ENCODE measurements at places on chromosomes 13 and 19.
A peak's percentile ranks its signal among the peaks of the same experiment; 100 is the strongest.

DNA sequence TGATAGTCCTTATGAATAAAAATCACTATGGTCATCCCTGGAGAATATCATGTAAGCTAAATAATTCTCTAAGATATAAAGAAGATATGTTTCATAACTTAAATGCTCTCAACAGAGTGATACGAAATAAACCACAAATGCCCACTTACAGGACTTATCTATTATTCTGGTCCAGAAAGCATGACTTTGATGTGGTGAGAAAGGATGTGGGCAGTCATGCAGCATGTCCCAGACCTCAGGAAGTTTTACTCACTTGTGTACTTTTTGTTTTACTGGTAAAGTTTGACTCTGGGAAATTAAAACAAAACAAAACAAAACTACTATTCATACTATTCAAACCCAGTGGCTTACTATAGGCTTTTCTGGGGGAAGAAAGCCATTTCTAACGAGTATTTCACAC, 483.2 kb upstream of the SLITRK6 start:
- DNase-seq, result peak; percentile 31

- DNase-seq, result no peak
These were observed 14.7 kb downstream of the ADGRE3 start for GRCh38 chr19:14659874-14660489.

- no peak for DNase-seq
These were observed 107.6 kb upstream of the RXFP2 start for GRCh38 chr13:31631746-31632145.

GRCh38 chr13:24134231-24134630, 26.3 kb upstream of the SPATA13 start:
- DNase-seq, result no peak

- no peak for DNase-seq
These were observed 2056.0 kb downstream of the OLFM4 start for GRCh38 chr13:55084630-55085029.

GRCh38 chr19:55258476-55258827, 365 bp downstream of the PPP6R1 start:
- no peak for DNase-seq

DNA sequence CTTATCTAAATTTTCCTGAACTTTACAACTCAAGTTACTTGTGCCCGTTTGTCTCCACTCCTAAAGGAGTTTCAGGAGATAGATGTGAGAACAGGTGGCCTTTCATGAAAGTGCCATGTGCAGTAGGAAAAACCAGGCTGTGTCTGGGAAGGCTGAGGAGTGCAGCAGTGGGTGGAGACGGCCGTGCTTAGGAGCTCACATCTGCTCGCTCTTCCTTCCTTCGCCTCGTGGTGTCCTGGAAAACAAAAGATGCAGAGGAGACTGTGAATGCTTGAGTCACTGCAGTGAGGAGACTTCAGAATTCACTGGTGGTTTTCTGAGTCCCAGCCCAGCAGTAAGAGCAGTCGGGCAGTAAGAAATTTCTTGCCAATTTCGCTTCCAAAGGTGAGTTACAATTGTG, 138.4 kb upstream of the RNF113B start:
- no peak for DNase-seq

DNA sequence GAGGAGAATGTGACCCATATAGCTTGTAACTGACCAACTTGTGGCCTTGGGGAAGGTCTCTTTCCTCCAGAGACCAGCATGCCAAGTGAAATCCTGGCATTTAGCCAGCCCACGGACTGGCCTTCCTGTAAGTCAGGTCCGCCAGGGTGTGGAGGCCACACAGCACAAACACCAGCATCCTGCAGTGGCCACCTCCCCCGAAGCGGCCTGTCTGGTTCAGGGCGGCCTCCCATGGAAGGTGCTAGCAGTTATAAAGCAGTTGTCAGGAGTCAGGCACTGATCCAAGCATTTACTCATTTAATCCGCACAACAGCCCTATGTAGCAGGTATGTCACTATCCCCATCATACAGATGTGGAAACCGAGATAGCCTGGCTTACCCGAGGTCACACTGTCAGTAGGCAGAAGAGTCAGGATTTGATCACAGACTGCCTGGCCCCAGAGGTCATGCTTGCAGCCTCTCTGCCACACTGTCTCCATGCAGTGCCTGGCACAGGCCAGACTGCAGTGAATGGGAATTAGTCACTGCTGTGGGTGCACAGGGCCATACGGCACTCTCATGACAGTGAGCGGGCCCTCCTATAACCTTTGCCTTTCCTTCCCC, 36.7 kb downstream of the CAPN12 start:
- DNase-seq, result no peak

DNA sequence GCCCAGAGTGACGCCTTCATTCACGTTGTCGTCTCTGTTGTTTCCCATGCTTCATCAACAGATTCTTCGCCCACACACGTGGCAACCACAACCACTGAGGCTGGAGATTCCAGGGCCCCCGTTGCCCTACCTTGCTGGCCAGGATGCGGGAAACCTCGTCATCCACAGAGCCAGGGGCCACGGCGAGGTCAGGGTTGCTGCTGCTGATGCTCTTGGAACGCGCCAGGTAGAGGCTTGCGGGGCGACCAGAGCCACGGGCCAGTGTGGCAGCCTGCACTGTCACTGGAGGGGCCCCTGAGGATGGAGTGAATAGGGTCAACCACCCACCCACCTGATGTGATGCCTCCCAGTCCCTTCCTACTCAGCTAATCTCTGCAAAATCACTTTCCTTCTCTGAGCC, 6.3 kb upstream of the ANGPTL8 start:
- no peak for DNase-seq

- no peak for DNase-seq
These were observed 250.5 kb downstream of the TDRD3 start for GRCh38 chr13:60647547-60647946.

GRCh38 chr13:78593652-78594455, 9.5 kb downstream of the POU4F1 start:
- DNase-seq, result no peak

GRCh38 chr13:100734194-100734720, 59.7 kb upstream of the TMTC4 start:
- DNase-seq, result no peak

GRCh38 chr19:51258165-51259160, 7.6 kb downstream of the SIGLECL1 start:
- DNase-seq, result no peak

DNA sequence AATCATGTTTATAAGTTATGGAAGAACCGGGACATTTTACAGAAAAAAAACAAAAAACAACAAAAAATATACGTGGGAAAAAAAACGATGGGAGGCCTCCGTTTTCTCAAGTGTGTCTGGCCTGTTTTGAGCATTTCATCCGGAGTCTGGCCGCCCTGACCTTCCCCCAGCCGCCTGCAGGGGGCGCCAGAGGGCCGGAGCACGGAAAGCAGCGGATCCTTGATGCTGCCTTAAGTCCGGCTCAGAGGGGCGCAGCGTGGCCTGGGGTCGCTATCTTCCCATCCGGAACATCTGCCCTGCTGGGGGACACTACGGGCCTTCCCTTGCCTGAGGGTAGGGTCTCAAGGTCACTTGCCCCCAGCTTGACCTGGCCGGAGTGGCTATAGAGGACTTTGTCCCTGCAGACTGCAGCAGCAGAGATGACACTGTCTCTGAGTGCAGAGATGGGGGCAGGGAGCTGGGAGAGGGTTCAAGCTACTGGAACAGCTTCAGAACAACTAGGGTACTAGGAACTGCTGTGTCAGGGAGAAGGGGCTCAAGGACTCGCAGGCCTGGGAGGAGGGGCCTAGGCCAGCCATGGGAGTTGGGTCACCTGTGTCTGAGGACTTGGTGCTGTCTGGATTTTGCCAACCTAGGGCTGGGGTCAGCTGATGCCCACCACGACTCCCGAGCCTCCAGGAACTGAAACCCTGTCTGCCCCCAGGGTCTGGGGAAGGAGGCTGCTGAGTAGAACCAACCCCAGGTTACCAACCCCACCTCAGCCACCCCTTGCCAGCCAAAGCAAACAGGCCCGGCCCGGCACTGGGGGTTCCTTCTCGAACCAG, 1.8 kb upstream of the APOE start:
- no peak for DNase-seq

GRCh38 chr13:111879719-111880118, 187.2 kb upstream of the SOX1 start:
- DNase-seq, result no peak

DNA sequence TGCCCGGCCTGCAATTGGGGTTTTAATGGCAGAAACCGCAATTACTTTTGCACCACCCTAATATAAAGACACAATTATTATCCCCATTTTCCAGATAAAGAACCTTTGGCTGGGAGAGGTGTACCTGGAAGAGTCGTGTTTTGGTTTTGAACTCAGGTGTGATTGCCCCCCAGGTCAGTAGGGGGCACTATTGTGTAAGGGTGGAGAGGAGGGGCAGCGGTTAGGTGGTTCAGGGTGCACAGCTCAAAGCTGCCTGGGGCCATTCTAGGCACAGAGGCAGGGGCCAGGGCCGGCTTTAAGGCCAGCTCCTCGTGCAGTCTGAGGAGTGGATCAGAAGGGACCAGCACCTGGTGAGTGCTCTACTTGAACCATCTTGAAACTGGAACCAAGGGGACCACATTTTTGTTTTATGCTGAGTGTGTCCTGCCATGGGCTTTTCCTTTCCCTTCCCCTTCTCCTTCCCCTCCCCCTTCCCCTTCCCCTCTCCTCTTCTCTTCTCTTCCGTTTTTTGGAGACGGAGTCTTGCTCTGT, 5.8 kb upstream of the FCGRT start:
- no peak for DNase-seq

DNA sequence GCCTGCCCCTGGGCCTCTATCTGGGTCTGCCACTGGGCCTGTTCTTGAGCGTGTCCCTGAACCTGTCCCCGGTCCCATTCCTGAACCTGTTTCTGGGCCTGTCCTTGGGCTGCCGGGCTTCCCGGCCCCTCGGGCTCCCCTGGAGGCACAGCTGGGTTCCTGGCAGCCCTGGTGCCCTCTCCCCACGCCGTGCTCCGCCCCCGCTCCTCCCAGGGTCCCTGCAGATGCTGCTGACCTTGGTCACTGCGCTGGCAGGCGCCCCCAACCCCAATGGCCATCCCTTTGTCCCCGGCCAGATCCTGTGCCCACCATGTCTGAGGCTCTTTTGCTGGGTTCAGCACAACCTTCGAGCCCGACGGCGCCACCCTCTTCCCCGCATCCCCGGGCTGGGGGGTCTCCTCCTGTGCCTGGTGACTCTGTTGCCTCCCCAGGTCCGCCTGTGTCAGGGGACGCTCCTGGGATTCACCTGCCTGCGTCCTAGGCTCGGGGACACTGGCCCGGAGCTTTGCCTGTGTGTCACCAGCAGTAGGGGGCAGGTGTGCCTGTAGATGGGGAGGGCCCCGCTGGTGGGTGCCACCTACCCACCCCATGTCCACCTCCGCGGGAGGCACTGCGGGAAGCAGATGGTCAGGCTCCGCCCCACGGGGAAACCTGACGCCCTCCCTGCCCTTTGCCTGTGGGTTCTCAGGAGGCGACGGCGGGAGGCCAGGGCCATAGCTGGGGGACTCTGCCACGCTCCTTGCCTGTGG, 41.0 kb upstream of the GRTP1 start:
- no peak for DNase-seq

DNA sequence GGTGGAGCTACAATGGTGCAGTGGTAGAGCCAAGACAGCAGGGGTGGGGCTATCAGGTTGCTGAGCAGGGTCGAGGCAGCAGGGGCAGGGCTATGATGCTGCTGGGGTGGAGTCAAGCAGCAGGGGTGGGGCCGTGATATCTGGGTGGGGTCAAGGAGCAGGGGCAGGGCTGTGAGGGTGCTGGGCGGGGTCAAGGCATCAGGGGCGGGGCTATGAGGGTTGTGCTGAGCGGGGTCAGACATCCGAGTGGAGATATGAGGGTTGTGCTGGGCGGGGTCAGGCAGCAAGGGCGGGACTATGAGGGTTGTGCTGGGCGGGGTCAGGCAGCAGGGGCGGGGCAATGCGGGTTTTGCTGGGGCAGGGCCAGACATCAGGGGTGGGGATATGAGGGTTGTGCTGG, 14.7 kb downstream of the HCN2 start:
- DNase-seq, result no peak

DNA sequence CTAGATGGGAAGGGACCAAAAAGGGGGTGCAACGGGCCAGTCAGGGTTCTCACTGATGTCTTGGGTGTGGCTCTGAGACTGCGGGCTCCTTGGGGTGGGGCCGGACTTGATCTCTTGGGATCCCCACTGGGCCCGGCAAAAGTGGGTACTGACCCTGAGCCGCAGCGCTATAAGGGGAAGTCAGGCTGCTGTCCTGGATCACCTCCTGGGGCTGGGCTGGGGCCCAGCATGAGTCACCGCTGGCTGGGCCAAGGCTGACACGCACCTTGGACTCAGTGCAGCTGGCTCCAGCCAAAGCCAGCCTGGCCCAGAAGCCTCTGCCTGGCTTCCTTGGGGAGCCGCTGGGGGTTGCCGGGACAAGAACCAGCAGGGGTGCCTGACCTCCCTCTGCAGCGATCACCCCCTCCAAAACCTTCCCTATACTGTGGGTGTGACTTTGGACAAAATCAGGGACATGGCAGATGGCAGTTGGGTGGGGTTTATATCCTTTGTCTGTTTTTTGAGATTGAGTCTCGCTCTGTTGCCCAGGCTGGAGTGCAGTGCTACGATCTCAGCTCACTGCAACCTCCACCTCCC, 617 bp upstream of the IQCN start:
- no peak for DNase-seq

DNA sequence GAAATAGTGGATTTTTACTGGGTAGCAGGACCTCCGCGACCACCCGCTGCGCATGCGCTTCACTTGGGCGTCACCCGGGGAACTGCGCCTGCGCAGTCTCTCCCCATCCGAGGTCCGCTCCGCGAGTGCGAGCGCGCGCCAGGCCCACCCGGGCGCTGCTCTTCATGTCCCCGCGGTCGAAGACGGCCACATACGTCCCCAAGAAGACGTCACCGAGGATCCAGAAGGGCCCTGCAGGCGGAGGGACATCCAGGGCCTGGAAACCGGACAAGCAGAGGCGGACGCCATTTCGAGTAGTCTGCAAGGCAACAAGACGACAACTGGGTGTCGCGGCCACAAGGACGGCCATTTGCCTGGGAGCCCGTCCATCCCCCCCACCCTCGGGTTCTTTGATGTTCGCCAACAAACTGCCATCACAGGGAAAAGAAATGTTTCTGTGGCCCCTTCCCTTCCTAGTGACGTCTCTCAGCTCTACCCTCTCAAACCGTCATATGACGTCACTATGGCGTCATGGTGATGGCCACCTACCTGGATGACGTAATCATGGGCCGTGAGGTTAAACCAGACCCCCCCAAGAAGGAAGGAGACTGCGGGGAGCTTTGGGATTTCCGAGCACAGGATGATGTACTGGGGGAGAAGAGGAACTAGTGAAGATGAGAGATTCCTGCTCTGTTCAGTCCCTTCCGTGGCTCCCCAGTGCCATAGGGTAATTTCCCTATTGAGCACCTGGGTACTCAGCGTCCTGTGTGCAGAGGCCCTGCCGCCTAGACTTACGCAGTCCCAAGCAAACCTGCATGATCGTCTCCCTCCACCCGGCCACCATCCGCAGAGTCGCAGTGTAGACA, 6.7 kb downstream of the NAPSA start:
- DNase-seq, result no peak

- peak; percentile 47 for DNase-seq
These were observed 53.1 kb upstream of the CYSLTR2 start for GRCh38 chr13:48600374-48601364.

DNA sequence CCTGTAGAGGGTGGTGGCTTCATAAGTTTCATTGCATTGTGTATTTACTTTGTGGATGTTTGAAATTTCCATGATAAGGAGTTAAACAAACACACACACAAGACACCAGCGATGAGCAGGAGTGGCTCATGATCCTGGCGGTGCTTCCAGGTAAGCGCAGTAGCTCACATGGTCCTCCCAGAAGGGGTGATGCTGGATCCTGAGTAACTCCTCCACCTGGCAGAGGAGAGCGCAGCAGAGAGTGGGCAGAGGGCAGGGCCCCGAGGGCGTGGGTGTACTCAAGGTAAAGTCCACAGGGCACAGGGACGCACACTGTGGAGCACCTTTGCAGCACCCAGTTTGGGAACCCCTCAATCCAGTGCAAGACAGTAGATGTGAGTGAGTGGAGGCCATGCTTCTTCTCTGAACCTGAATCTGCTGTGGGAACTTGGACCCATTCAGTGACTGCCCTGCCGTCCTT, 54.0 kb downstream of the RFX2 start:
- no peak for DNase-seq
